ENCODE measurements at places on chromosomes 1 and 21.

GRCh38 chr1:2463396-2463795 lies 12.7 kb upstream of the PLCH2 start:
- DNase-seq, result no peak

DNA sequence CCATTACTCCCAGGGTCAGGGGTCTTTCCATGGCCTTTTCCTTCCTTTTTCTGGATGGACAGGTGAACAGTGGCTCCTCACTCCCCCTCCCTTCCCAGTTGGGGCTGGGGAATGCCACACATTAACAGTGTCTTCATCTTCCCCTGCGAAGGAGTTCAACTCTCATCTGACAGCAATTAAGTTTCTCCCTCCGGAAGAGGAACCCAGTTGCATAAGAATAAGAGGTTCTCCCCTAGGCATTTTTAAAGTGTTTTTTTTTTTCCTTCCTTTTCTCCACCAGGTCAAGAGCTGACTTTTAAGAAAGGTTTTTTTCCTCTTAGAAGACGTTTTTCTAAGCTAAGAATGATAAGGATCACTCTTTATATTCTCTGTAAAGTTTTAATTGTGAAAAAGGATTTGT lies 42.3 kb upstream of the FASLG start:
- no peak for DNase-seq

GRCh38 chr1:22908880-22909426 lies 63.7 kb downstream of the LACTBL1 start:
- no peak for DNase-seq

- DNase-seq, result no peak
Observed at GRCh38 chr21:39104911-39105310, 78.3 kb downstream of the PSMG1 start.

- no peak for DNase-seq
Observed at GRCh38 chr1:205878026-205878425, 28.1 kb upstream of the PM20D1 start.

- DNase-seq, result no peak
Observed at GRCh38 chr1:81034291-81034690, 766.4 kb upstream of the ADGRL2 start.

GRCh38 chr21:21807598-21807903 lies 809.3 kb downstream of the NCAM2 start:
- DNase-seq, result no peak
